ENCODE measurements at places on chromosomes 3 and 15.

DNA sequence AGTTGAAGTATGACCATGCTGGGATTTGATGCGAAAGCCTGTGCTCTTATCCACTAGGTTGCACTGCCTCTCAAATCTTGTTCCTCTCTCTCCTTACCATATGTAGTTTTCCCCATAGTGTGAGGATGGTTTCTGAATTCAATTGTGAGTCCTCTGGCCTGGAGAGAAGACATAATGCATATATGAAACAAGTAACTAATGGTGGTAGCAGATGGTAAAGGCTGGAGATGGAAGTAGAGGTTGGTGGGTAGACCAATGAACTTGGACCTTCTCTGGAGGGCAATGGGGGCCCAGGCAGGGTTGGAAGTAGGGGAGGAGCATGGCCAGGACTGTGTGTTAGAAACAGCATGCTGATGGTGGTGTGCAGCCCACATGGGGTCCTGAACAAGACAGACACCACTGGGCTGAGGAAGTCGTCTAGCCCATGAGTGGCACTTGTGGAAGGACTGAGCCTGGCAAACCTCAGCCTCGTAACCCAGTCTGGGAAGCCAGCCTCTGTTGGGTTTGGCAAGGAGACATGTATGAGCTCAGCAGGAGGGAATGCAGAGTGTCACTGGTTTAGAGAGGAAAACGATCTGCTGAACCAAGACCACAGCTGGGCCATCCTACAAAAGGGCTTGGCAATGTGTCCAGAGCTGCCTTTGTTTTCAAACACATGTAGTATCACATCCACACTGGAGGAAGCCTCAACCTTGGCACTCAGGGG, 18.5 kb upstream of the LMCD1 start:
- DNase-seq = peak; percentile 91

GRCh38 chr3:32089476-32089875, 16.9 kb upstream of the GPD1L start:
- no peak for DNase-seq

- DNase-seq = no peak
Measured at GRCh38 chr3:123384256-123384655, 64.6 kb downstream of the ADCY5 start.

GRCh38 chr3:159829056-159829455, 159.6 kb upstream of the IL12A start:
- no peak for DNase-seq

DNA sequence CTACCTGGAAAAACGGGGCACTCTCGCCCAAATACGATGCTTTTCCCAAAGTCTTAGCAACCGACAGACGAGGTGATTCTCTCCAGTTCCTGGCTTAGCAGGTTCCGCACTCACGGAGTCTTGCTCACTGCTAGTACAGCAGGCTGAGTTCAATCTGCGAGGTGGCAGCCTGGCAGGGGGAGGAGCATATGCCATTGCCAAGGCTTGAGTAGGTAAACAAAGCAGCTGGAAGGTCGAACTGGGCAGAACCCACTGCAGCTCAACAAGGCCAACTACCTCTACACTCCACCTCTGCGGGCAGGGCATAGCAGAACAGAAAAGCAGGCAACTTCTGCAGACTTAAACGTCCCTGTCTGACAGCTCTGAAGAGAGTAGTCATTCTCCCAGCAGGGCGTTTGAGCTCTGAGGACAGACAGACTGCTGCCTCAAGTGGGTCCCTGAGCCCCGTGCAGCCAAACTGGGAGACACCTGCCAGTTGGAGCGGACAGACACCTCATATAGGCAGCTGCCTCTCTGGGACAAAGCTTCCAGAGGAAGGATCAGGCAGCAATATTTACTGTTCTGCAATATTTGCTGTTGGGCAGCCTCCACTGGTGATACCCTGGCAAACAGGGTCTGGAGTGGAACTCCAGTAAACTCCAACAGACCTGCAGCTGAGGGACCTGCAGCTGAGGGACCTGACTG, 73.4 kb upstream of the CADM2 start:
- DNase-seq = no peak

GRCh38 chr3:139728414-139728813, 50.6 kb upstream of the NMNAT3 start:
- no peak for DNase-seq

DNA sequence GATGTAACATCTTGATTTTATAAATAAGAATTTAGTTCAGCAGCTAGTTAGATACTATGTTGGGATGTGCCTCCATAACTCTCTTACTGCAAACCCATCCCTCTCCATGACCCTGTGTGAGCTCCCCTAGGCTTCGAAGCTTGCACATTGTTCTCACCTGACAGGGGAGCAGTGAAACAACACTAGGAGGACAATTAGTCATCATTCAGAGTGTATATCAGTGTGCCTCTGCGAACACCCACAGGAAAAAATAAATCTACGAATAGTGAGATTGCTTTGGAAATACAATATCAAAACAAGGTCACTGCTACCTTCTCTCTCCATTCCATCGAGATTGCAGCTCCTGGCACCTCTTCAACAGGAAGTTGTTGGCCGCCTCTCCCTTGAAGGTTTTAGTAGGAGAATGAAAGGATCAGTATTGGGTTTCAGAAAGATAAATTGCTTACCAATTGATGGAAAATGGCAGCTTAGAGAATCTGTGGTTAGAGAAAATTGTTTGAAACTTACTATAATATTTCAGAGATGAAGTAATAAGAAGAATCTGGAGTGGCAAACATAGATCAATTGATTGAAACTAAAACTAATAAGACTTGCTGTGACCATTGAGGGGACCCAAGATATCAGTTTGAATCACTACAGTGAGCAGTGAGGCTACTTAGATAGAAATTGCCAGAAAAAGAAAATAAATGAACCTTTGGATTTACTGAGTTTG, 103.2 kb downstream of the CHL1 start:
- no peak for DNase-seq

- no peak for DNase-seq
Measured at GRCh38 chr15:40856746-40857145, 12.9 kb downstream of the SPINT1 start.

DNA sequence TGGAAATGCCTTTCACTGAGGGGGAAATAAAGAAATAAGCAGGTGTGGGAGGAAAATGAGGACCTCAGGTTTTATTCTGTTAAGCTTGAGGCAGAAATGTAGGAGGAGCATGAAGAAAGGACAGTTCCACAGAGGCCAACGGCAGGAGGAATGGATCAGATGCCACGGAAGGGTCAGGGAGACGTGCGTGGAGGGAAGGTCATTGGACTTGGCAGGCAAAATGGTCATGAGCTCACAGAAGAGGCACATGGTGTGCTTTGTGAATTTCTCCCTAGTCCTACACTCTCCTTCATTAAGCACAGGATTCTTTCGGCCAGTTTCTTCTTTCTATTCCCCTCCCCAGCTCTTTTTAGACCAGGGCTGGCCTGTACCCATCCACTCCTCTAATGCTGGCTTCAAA, 32.5 kb upstream of the THSD4 start:
- DNase-seq = no peak

- peak; percentile 68 for DNase-seq
Measured at GRCh38 chr15:101000271-101000681, 81.1 kb downstream of the LRRK1 start.

DNA sequence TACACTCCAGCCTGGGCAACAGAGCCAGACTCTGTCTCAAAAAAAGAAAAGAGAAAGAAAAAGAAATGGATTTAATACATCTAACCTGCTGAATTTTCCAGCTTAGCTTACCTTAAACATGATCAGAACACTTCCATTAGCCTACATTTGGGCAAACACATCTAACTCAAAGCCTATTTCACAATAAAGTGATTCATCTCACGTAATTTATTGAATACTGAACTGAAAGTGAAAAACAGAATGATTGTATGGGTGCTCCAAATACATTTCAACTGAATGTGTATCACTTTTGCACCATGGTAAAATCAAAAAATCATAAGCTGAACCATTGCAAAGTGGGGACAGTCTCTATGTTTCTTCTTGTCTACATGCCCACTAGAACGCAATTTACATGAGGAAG, 9.0 kb downstream of the PIK3R4 start:
- DNase-seq = no peak

- DNase-seq = no peak
Measured at GRCh38 chr3:67848299-67848698, 193.9 kb upstream of the SUCLG2 start.

- DNase-seq = no peak
Measured at GRCh38 chr15:76809412-76810103, 95.6 kb downstream of the SCAPER start.

DNA sequence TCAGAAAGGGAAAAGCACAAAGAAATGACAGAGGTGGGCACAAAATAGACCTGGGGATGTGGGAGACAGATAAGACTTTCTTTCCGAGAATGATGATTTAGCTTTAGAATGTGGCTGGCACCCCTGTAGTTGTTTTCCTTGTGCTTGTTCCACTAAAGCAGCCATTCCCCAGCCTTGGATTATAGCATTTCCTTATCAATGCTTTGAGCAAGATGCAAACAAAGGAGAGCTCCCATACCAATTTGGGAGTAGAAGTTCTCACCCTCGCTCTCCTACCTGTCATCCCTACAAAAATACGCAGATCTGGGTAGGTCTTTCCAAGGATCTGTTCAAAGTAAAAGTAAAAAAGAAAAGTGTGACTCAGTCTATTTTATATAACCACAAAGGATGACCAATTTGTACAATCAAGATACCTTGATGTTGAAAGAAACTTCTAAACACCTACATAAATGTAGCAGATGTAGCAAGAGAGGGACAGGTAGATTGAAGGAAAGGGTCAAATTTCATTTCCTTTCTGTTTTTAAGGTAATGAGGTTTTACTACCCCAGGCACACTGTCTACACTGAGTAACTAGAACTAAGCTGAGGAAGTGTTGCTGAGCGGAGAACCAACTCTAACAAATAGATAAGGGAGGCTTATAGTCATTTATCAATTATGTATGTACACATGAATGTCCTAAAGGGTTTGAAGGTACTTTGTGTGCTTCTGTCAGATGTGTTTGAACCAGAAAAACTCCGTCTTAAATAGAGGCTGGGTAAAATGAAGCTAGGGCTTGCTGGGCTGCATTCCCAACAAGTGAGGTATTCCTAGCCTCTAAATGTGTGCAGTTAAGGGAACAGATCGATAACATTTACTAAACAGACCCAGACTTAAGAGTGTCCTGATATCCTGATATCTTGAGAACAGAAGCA, 91.1 kb upstream of the LRRN1 start:
- DNase-seq = no peak

GRCh38 chr3:34102288-34102687, 303.9 kb downstream of the PDCD6IP start:
- no peak for DNase-seq

- no peak for DNase-seq
Measured at GRCh38 chr15:68695061-68695595, 116.3 kb downstream of the CORO2B start.

- DNase-seq = no peak
Measured at GRCh38 chr3:66302288-66302687, 81.5 kb downstream of the SLC25A26 start.

- no peak for DNase-seq
Measured at GRCh38 chr15:29986946-29987345, 95.8 kb upstream of the GOLGA8J start.

GRCh38 chr3:112745567-112746248, 101.0 kb downstream of the CD200R1L start:
- DNase-seq = no peak

GRCh38 chr15:86327230-86327865, 247.7 kb downstream of the AGBL1 start:
- DNase-seq = no peak

DNA sequence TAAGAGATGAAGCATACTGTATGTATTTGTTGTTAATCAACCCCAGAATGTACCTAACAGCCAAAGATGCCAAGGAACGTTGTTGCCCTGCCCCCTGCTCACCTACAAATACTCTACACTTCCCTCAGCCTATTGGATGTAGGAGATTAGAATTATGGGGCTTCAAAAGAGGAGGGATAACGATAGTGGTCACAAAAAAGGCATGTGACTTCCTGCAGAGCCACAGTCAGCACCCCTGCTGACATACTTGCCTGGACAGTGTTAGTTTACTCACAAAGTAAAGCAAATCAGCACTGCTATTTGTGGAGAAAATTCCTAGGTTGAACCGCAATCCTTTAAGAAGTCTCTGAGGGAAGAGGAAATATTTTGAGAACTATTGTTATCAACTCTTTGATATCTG, 37.9 kb downstream of the PARP15 start:
- no peak for DNase-seq

GRCh38 chr3:46506526-46506925, 8.8 kb downstream of the RTP3 start:
- no peak for DNase-seq

DNA sequence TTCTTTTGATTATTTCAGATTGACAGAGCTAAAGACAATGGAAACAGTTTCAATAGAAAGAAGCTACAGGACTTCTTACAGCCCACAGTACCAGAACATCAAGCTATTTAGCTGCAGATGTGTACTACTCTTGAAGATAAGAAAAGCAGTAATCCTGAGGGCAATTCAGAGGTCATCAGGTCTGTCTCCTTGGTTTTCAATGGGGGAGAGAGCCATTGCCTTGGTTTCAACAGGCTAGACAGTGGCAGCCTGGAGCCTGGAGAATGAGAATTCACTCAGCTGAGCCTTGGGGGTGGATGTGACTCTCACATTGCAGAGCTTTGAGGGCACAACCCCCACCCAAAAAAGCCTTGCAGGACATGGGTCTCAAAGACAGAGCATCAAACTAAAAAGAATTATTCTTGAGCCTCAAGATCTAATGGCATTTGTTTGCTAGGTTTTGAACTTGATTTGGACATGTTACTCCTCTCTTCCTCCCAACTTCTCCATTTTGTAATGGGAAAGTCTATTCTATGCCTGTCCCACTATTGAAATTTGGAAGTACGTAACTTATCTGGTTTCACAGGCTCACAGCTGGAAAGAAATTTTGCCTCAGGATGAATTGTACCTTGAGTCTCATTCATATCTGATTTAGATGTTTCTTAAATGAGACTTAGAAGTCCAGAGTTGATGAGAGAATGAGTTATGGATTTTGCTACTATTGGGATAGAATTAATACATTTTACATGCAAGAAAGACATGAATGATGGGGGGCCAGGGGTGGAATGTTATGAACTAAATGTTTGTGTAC, 36.9 kb downstream of the PLSCR1 start:
- DNase-seq = no peak
